ENCODE measurements at places on chromosomes 3 and 15.

- no peak for DNase-seq
These were observed 90.8 kb downstream of the CRTC3 start for GRCh38 chr15:90620379-90621067.

DNA sequence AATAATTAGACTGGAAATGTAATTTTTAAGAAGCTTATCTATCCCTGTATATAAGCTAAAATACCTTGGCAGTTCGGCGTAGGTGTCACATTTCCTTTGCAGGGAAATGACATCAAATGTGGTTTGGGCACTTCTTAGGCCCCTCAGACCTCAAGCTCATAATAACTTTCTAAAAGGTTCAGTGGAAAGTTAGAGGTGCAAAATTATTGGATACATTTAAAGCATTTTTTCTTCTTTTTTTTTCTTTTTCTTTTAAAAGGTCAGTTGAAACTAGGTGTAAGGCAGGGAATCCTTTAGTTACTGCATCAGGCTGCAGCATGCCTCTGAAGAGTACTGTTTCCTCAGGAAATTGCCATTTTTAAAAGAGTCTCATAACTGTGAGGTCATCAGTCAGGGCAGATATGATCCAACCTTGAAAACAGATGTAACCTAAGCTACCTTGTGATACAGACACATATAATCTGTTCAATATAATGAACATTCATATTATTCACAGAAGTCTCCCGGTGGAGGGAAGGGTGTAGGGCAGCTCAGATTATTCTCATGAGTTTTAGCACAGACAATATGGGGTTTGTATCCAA, 4.8 kb downstream of the SACM1L start:
- no peak for DNase-seq

DNA sequence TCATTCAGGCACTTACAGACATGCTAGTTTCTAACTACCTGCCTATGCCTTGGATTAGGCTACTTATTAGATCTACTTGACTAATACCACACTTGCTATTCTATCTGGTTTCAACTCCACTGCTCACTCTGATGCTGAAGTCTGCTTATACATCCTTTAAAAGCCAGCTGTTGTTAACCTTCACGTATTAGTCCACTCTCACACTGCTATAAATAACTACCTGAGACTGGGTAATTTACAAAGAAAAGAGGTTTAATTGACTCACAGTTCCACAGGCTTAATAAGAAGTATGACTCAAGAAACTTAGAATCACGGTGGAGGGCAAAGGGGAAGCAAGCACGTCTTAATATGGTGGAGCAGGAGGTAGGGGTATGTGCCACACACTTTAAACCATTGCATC, 47.7 kb upstream of the ANKRD28 start:
- no peak for DNase-seq

- DNase-seq, result no peak
These were observed 96.5 kb downstream of the SMAD6 start for GRCh38 chr15:66798426-66799061.

Measured in thyroid gland (tissue), 4 donors.